ENCODE measurements at places on chromosomes 3 and 15.

- DNase-seq: no peak
These were observed 46.0 kb downstream of the ANP32A start for GRCh38 chr15:68774521-68775235.

- no peak for DNase-seq
These were observed 26.5 kb downstream of the IQSEC1 start for GRCh38 chr3:13046569-13047274.

DNA sequence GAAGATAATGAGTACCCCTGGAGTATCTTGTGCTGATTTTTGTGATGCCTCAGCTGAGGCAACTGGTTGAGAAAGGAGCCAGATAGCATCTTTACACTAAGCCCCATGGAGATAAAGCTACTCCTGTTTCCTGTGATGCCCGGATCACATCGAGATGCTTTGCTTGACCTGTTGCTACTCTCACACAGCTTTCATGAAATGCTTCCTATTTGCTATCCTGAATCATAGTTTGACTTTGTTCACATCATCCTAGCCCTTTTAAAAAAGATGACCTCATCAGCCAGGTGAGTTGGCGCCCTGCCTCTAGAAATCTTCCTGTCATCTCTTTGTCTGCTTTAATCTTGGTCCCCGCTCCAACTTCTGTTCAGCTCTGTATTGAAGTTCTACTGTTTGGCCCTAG, 409.6 kb upstream of the TBL1XR1 start:
- no peak for DNase-seq

DNA sequence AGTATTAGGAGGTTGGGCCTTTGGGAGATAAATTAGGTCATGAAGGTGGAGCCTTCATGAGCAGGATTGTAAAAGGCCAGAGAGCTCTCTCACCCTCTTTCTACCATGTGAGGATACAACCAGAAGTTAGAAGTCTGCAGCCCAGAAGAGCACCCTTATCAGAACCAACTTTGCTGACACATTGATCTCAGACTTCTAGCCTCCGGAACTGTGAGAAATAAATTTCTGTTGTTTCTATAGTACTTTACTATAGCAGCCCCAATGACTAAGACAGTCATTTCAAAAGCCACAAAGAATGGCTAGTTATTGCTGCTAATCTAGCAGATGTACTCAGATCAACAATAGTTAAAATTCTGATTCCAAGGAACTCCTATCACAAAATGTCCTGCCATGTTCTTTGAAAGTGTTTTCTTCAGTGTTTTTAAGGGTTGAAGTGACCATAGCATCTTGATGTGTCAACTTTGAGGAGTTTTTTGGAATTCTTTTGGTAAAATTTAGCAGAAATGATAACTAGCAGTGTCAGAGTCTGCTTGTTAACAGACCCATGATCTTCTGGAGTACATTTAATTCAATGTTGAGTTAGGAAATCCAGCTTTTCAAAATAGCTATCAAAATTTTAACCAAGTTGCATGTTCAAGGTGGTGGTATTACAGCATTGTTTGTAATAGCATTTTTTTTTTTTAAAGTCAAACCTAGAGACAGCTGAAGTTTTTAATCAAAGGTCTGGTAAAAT, 10.3 kb downstream of the DZIP3 start:
- no peak for DNase-seq

DNA sequence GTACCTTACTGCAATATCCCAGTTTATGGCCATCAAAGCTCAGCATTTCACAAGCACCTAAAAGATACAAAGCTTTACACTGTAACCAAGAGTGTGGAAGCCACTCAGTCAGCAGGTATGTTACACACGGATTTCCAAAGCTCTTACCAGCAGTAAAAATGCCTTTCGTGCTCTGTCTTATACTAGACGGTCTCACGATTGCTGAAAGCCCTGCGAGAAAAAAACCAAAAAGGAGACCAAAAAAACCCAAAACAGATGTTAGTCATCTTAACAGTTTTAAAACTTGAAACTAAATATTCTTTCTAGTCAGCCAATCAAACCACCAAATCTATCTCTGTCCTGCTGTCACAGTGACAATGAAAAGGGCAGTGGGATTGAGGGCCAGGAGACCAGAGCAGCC, 39.0 kb downstream of the TAMM41 start:
- DNase-seq: no peak

DNA sequence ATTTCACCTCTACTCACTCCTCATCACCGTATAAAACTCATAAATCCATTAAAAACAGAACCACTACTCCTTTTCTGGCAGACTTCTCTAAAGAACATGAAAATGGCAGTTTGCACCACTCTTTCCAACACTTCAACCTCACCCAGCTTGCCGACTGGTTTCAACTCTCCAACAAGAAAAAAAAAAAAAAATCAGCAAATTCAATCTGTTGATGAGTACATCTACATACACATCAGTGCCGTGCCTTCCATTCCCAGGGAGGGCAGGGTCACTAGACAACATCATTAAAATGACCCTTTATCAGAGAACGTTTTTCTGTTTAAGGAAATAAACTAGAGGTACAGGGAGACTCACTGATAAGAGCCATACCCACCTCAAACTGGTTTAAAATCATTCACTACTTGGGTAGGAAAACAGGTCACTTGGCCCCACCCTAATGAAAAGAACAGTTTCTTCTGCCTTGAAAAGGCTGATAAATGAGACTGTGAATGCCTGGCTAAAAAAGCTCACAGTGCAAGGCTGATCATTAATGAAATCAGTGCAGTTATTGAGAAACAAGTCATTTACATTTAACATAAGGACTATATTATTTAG, 6.0 kb downstream of the ANXA2 start:
- no peak for DNase-seq

DNA sequence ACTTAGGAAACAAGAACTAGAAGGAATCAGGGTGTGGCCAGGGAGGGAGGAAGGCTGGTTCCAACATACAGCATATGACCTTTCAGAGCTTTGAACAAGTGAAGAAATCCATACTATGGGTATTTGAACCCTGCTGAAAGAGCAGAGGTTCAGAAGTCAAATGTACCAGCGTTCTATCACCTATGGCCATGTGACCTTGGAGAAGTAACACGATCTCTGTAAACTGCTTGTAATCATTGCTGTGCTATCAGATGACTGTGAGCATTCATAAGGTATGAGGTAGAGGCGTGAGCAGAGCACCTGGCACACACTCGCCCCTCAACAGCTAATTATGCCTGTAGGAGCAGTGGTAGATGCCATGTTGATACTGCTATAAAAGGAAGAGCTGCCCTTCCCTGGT, 55.2 kb downstream of the KLHL6 start:
- no peak for DNase-seq

GRCh38 chr3:156350781-156351180, 204.1 kb downstream of the SSR3 start:
- no peak for DNase-seq

GRCh38 chr3:127320529-127321121, 32.8 kb upstream of the PRR20G start:
- no peak for DNase-seq

DNA sequence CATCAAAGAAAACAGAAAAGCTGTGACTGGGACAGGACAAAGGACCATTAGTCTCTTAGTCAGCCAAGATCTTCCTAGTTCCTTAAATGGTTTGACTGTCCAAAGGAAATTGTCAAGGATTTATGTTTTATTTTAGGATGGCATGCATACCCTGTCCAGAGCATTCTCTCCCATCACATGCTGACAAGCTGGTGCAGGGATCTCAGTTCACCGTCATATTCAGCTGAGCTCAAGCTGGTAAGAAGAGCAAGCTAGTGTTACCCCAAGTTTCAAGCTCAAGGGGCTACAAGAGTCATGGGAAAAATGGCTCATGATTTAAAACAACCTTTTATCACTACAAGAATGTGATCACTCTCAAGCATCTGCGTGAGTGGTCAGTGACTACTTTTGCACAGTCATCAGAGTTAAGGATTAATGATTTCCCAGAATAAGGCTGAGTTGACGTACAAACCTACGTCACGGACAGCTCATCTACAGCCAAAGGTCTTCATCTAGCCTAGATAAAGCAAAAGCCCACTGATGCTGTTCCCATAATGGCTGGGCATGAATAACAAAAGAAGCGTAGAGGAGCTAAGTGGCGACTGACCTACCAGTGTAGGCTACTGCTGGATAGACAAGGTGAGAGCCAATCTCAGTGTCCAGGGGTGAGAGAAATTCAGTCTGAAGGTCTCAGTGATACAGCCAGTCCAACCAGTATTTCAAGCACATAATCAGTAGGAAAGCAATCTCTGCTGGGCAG, 157.5 kb downstream of the GABRB3 start:
- no peak for DNase-seq

DNA sequence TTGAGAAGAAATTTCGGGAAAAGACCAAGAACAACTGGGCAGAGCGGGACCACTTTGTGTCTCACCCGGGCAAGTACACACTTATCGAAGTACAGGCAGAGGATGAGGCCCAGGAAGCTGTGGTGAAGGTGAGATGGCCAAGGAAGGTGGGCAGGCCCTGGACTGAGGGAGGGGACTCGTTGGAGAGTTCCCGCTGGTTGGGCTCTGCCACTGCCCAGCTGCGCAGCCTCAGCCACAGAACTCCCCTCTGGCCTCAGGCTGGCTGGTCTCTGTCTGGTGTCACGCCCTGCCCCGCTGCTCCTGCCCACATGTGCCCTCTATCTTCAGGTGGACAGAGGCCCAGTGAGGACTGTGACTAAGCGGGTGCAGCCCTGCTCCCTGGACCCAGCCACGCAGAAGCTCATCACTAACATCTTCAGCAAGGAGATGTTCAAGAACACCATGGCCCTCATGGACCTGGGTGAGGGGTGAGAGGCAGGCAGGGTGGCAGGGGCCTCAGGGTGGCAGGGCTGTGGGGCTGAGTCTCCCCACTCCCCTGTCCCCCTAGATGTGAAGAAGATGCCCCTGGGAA, 2.4 kb downstream of the PARP3 start:
- no peak for DNase-seq

- no peak for DNase-seq
These were observed 61.1 kb downstream of the ZNF445 start for GRCh38 chr3:44416031-44417030.

DNA sequence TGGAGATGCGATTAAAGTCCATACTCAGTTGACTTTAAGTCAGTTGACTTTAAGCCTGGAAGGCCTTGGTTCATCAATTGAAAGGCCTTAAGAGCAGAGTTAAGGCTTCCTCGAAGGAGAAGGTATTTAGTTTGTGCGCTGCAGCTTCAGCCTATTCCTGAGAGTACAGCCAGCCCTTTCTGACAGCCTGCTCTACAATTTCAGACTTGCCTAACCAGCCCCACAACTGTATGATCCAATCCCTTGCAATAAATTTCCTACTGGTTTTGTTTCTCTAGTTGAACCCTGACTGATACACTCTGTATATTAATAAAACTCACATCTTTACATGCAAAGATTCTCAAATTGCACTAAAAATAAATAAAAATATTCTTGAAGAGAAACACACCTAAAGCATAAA, 66.1 kb upstream of the RORA start:
- no peak for DNase-seq

DNA sequence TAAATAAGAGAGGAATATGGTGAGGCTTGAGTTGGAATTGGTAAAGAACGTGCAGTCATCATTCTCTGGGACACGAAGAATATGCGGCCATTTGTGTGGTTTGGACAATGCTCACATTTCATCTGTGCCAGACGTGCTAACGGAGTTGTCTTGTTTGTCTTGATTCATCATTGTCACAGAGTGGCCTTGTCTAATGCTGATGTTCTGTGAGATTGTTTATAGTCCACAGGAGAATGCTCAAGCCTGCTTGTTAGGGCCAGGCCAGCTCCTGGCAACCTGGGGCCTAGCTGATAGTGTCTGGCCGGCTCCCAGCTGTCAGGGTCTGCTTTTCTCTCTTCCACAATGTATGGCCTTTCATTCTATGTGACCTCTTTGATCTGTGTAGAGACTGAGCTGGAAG, 384.7 kb downstream of the EDEM1 start:
- no peak for DNase-seq

DNA sequence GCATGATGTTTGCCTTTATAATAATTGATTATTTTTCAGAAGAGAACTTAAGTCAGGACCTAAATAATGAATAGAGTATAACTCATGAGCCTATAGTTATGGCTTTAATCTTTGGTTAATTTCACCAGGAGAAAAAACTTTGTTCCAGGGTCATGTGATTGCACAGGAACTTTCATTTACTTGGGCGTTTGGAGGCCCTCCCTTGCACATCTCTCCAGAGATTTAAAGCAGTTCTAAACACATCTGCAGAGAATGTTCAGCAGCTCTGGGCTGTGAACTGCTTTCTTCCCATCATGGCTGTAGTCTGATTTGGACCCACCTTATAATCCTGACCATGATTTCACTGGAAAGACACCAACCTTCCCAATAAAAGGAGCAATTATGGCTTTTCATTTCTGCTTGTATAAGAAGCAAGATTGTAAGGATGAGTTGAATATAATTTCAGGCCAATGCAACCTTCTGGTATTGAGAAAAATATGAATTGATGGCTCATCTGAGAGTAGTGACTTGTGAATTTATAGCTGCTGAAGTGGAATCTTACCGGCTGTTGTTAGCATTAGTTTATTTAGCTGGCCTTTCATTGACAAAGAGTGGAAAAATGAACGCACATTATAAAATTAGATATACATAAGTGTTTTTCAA, 80.9 kb upstream of the PRTG start:
- no peak for DNase-seq

DNA sequence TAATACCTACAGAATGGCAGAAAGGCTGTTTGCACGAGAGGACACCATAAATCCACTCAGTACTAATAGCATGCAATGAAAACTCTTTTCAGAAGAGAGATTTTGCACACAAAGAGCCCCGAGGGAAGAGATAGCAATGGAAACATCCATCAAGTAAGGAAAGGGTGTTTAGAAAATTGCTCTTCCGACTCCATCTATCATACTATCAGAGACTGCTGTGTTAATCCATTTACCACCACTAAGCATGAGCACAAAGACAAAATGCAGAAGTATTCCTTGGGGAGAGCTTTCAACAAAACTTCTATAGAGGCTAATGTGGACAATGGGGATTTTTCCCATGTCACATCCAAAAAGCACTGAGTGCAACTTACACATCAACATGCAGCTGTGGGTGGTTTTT, 72.1 kb upstream of the PLAAT1 start:
- DNase-seq: no peak

DNA sequence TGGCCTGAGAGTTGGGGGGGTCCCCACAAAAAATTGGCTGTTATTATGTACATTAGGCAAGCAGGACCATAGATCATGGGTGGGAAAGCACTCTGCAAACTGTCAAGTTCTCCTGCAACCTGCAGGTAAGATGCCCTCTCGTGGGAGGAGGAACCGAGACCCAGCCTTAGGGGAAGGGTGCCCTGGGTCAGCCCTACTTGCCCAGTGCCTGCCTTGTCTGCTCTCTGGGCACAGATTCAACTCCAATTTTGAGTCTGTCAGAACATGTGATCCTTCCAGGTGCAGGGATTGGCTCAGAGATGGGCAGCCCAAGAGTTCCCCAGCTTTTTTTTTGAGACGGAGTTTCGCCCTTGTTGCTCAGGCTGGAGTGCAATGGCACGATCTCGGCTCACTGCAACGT, 99.2 kb downstream of the PLXNA1 start:
- no peak for DNase-seq

Measured in omental fat pad (tissue), 4 donors.